ENCODE measurements at places on chromosomes 2 and 18.

DNA sequence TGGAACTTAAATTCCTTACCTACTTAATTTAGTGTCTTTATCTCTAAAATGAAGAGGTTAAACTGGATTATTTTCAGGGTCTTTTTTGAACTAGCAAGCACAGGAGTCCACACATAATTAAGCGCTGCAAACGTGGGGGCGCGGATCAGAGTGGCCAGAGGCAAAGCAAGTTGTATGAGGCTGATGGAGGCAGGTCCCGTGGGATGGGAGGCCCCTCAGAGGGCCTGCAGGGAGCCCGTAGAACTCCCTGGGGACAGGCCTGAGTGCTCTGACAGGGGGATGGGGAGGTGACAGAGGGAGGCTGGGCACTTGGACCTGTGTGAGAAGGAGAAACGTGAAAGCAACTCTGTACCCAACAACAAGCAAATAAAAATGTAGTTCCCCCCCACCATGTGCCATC is 177.8 kb downstream of the ACKR3 start:
- no peak for DNase-seq

- DNase-seq, result no peak
These were observed 165.4 kb downstream of the KCNE4 start for GRCh38 chr2:223217373-223217772.

- DNase-seq, result no peak
These were observed 540.1 kb downstream of the NRXN1 start for GRCh38 chr2:50491541-50492476.

DNA sequence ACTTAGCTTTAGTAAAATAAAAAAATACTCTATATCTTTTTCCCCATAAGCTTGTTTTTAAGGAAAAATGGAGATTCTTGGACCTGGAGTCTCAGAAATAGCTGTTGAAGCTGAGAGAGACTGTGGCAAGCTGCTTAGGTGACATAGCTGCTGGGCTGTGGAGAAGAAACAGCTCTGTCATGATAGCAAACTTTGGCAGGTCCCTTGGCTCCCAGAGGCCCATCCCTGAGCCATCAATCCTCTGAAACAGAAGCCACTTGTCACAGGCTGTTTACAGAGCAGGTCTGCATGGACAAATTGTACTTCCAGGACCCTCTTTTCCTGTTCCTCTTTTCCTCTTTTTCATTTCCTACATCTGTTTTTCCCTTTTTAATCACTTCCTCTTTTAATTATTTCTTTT is 1370.1 kb upstream of the CRIM1 start:
- DNase-seq, result no peak

DNA sequence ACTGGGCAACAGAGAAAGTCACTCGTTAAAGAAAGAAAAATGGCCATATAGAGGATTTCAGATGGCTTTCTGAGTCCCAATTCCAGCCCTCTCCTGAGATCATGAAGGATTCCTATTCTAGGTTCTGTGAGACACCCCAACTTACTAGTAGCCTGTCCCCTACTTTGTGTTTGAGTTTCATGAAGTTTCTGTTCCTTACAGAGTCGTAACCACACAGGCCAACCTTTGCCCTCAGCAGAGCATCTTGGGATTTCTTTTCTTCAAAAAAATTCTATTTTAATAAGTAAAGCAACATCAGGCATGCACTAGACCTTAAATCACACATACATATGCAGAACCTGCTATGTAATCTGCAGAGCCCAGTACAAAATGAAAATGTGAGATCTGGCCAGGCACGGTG is 30.4 kb downstream of the TMEM247 start:
- no peak for DNase-seq

- DNase-seq, result no peak
These were observed 2.0 kb downstream of the NHEJ1 start for GRCh38 chr2:219158586-219158985.

- DNase-seq, result no peak
These were observed 387.2 kb upstream of the CWC22 start for GRCh38 chr2:180394305-180394704.
